ENCODE measurements at places on chromosomes 1 and 21. TPM values are rescaled to one million over a fixed set of nuclear protein-coding genes. Genes with fewer than 3 reads are reported as not detected.

DNA sequence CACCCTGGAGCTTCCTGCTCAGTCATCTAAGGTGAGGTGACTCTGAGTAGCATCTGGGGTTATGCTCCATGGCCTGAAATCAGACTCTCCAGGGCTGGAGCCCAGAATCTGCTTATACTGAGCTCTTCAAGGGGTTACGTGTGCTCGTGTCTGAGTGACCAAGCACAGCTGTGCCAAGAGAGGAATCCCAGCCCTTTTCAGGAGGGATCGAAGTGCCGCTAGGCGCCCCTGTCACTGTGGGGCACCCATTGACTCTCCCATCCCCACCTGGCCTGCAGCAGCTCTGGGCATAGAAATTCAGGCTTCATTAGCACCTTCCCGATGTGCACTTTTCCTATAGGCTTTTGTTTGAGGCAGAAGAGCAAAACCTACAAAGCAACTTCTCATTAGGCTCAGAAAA, 13.8 kb downstream of the VASH2 start:
- DNase-seq: no peak

- DNase-seq: no peak
Observed at GRCh38 chr1:186785503-186785902, 43.2 kb upstream of the PLA2G4A start.

DNA sequence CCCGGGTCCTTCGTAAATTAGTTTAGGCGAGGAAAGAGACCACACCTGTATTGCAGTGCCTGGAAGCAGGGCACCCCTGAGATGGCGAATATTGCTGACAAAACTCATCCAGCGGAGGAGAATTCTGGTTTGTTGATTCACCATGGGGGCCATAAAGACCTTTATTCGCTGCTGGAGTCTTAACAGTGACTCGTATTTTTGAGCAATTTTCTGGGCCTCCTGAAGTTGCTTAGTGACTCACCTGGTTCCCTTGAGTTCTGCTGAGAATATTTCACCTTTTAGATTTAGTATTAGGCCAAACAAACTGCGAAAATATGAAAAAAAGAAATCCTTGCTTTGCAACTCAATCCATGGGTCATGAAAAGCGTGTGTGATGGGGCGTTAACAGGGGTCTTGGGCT, 20.6 kb upstream of the H6PD start:
- DNase-seq: no peak

DNA sequence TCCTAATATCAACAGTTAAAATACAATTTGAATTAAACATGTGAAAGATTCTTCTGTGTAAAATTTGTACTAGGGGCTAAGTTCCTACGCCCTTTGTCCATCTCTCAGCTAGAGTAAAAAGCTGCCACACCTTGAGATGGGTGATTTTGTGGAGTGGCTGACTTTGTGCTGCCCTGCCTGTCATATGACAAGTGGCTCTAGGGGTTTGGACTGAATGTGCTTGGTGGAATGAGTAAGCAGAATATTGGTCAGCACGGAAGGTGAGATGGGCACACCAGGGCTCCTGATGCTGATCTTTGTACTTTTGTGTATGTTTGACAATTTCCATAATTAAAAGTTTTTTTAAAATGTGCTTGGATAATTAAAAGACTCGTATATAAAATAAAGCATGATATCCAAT, 133.6 kb upstream of the SLC45A1 start:
- no peak for DNase-seq

SLC25A33 gene
- polyA plus RNA-seq: 6.6 TPM

DIO1 gene
- polyA plus RNA-seq: not detected

TBX19 gene
- polyA plus RNA-seq: 0.34 TPM

FMN2 gene
- 0.11 TPM for polyA plus RNA-seq

Data from heart left ventricle (tissue), 16 donors.